ENCODE measurements at places on chromosomes 3 and 15. TPM values are rescaled to one million over a fixed set of nuclear protein-coding genes. Genes with fewer than 3 reads are reported as not detected.

GRCh38 chr3:190175490-190175889 lies 54.8 kb upstream of the P3H2 start:
- peak; percentile 56 for DNase-seq

- DNase-seq, result no peak
Measured at GRCh38 chr3:188349351-188349901, 195.5 kb downstream of the LPP start.

- DNase-seq, result no peak
Measured at GRCh38 chr3:45275006-45275704, 49.1 kb upstream of the TMEM158 start.

DNA sequence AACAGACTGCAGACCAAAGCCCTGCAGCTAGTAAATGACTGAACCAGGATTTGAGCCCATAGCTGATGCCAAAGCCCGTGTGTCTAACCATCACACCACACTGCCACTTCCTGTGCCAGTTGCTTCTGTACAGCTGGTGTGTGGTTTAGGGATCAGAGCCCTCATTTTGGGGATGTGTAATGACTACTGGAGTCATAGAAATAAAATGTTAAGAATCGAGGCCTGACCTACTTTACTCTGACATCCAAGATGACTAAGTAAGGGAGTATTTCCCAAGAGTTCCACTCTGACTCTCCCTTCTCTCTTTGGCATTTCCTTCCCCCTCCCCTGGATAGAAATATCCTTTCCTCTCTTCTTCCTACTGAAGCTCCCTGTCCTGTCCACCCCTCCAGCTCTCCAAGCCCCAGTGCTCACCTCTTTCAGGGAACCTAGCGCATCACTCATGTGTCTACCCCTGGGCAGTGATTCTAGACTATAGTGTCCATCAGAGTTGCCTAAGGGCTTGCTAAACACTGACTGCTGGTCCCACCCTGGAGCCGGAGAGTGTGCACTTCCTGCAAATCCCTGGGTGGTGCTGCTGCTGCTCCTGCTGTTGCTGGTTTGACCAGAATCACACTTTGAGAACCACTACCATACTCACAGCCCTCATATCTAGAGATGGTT lies 53.8 kb downstream of the MGLL start:
- DNase-seq, result peak; percentile 99

- no peak for DNase-seq
Measured at GRCh38 chr3:66149269-66149668, 71.5 kb upstream of the SLC25A26 start.

GRCh38 chr3:55166576-55167555 lies 239.0 kb upstream of the LRTM1 start:
- peak; percentile 77 for DNase-seq

DNA sequence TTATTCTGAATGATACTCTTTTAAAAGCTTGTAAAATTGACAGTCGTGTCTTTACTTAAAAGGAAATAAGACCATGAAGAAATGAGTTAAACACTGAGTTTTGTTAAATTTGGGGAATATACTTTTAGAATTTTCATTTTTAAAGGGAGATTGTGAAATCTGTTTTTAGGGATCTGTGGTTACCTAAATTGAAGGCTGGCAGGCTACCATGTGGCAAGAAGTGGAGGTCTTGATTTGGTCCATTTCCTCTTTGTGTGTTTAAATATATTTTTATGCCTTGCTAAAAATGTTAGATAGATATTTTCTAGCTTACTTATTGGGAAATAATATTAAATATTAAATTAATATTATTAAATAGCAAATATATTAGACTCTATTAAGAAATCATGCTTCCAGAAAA lies 36.6 kb upstream of the SLC22A13 start:
- no peak for DNase-seq

GRCh38 chr15:101396484-101397261 lies 92.8 kb downstream of the PCSK6 start:
- DNase-seq, result no peak

DNA sequence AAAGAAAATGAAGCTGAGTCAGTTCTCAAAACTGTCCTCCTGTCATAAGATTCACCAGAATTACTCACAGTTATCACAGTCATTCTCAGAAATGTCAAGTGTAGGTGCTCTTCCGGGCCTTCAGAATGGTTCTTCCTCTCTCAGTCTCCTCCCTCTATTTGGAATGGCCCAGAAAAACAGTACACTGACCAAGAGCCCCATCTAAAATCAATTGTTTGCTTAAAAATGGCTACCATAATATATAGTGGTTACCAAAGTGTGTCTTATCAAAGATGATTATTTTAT lies 99.8 kb downstream of the MECOM start:
- DNase-seq, result no peak

DNA sequence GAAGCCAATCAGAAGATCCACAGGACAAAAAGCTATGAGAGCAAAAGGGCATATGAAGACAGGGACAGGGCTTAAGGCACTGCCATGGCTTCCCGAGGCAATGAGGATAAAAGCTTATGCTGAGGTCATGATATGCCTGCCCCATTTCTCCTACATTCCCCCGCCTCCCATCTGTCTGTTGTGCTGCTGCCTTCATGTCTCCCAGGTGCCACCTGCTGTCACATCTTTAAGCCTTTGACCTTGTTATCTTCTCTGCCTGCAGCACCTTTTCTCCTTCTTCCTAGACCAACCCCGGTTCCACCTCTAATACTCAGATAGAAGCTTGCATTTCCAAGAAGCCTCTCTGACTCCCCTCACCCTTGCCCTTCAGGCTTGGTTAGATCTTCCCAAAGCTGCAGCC lies 213.8 kb downstream of the ARRDC4 start:
- peak; percentile 45 for DNase-seq

- DNase-seq, result peak; percentile 20
Measured at GRCh38 chr3:46353647-46354410, at the start of gene CCR2. TSS of gene CCR2 (plus strand) at chr3:46354111. CDS start at chr3:46357528, 3,417 bp downstream.

- DNase-seq, result no peak
Measured at GRCh38 chr15:79539401-79539800, 107.3 kb downstream of the MINAR1 start.

GRCh38 chr3:126546549-126547239 lies 12.0 kb downstream of the C3orf22 start:
- DNase-seq, result no peak

DNA sequence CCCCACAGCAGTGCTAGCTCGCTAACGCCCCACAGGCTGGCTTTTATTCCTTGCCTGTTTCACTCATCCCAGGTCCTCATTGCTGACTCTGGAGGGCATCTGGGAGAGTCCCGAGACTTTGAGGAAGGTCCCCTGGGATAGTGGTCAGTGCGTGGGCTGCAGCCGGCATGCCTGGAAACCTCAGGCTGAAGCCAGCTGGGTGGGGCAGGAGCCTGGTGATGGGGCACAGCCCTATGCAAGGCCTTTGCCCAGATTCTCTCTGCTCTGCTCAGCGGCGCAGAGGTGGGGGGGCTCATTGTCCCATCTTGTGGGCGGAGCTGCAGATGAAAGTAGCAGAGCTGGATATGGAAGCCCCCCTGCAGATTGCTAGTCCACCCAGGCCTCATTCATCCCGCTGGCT lies 55.7 kb upstream of the SMAD6 start:
- DNase-seq, result peak; percentile 77

DNA sequence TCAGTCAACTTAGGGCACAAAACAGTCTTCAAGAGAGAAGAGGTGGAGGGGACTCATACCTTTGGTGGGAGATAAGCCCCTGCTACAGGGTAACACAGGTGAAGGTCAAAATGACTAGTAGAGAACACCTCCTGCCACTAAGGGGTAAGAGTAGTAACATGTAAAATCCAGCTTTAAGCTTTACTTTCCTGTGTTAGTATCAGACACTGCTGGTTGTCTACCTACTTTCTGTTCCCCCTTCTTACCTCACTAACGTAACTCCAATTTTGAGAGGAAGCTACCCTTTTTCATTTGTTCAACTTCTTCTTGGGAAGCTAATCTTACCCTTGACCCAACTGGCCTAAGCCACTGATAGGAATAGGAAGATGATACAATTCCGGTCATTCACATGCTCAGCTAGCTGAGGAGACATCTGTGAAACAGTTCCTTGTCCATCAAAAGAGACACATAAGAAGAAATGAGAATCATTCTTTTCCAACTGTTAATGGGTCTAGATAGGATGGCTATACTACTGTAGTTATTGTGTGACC lies 826.8 kb upstream of the CFAP20DC start:
- DNase-seq, result no peak

DNA sequence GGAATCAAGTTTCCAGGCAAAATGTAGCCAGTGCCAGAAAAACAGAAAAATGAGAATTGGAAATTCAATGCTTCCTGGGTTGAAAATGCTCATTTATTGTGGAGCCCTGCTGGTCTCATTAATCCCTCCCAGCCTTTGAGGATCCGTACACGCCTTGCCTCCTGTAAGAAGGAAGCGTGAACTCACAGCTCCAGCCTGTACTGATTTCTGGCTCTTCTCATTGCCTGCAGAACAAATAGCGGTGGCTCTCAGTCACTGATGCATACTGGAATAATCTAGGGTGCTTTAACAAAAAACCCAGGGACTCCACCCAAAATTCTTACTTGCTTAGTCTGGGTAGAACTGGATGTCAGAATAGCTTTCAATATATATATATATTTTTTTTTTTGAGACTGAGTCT lies 29.3 kb upstream of the SLC24A5 start:
- no peak for DNase-seq

DNA sequence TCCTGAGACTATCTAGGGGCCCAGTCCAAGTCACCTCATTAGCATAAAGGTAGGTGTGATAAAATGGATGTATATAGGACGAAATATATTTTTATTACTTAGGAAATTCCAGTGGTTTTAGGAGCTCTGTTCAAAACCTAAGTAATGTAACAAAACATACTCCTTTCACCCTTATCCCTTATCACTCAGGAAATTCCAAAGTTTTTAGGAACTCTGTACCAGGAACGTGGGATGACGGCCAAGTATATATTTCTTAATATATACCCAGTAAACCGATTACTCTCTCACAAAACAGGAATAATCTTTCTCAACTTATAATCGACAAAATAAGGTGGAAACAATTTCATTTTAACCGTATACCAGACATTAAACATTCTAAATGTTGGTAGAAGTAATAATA lies 195.7 kb downstream of the ZPLD1 start:
- DNase-seq, result no peak

GRCh38 chr15:88542342-88542733 lies 4.1 kb downstream of the DET1 start:
- peak; percentile 74 for DNase-seq

DNA sequence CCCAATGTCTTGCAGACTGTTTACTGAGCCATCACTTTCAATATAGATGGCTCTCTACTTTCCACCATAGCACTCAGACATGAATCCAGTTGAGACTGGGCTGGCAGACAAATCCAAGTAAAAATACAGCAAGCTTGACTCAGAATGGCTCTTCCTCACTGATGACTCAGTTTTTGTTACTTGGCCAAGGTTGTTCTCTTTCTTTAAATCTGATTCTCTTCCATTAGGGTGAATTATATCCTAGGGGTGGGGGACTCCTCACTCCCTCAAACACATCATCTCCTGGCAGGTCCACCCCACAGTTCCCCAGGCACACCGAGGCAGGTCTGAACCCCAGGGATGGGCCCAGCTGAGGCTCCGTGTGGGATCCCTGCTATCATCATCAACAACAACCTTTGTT lies 157.9 kb downstream of the MEX3B start:
- DNase-seq, result peak; percentile 51

DNA sequence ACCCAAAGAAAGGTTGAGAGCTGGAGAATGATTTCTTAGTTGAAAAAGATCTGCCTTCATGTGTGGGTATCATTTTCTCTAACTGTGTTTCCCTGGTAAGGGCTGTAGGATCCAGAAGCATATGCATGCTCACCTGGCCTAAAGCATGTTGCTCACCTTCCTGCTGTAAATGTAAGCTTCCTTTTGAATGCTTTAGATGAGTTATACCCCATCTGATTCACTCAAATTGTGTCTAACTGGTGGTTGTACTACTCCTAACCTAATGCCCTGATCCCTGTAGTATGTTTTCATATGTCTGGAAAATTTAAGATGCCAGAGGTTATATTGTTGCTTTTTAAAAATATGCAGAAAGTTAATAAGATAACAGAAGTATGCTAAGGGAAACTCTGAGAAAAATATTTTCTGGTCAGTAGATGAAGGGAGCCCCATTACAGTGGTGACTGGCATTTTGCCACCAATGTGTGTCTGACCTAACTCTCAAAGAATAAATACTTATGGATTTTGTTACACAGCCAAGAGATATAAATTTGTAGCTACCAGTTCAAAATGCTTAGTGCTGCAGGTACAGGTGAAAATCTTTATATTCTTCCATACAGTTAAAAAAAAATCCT lies 7.7 kb downstream of the FILIP1L start:
- DNase-seq, result peak; percentile 17

DNA sequence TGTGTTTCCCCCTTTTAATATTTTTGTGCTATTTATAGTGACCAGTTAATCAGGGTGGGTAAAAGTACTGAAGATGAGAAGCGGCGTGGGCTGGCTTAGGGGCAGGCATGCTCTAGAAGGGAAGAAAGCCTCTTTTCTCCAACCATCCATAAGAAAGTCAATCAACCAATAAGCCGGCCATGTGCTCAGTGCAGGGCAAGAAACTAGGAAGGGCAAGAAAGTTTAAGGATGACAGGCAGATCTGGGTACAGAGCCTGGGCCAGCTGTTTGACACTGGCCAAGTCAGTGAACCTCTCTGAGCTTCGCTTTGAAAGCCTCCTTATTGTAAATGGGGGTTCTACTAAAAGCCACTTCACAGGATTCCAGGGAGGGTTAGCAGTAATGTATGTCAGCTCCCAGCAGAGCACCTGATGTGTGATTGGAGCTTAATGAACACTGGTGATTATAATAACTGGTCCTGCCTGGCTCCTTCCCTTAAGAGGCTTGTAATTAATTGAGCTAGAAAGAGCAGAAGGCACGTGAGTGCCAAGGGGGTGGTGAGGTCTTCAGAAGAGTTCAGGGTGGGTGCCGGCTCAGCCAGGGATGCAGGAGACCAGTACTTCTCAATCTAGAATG lies 5.7 kb upstream of the CHRNA3 start:
- no peak for DNase-seq

DNA sequence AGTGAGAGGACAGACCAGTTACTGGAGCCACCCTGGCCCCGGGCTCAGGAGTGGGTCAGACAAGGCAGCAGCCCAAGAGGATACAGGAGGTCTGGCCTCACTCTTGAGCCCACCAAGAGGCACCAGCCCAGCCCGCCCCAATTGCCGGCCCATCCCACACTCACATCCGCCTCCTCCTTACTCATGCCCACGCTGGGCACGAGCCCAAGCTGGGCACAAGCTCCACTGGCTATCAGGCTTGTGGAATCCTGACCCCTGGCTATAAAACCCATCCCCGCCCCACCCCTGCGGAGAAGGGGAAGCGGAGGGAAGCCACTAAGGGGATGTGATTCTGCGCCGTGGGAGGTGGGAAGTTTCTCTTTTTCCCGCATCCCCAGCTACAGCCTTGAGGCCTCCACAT lies 25.9 kb downstream of the ADCY5 start:
- no peak for DNase-seq

Gene LRRIQ4
- not detected for total RNA-seq

Gene TJP1
- total RNA-seq, result 28.1 TPM

Gene KCNH8
- total RNA-seq, result not detected

Gene GOLGA6L9
- total RNA-seq, result 1.9 TPM

Gene IL17RE
- not detected for total RNA-seq

Gene RAD51
- 15.7 TPM for total RNA-seq

Gene CCDC54
- not detected for total RNA-seq

Gene COPS2
- total RNA-seq, result 70.1 TPM

Gene GNAT1
- total RNA-seq, result not detected

Gene GPR87
- not detected for total RNA-seq

Gene LRRK1
- 5.0 TPM for total RNA-seq

Gene GRAMD1C
- 6.0 TPM for total RNA-seq

Gene SLCO2A1
- 0.39 TPM for total RNA-seq

Gene COL8A1
- 25.1 TPM for total RNA-seq
